ENCODE measurements at places on chromosomes 12 and 14.

GRCh38 chr12:100075598-100075997 is 67.1 kb downstream of the BLTP3B start:
- no peak for DNase-seq

DNA sequence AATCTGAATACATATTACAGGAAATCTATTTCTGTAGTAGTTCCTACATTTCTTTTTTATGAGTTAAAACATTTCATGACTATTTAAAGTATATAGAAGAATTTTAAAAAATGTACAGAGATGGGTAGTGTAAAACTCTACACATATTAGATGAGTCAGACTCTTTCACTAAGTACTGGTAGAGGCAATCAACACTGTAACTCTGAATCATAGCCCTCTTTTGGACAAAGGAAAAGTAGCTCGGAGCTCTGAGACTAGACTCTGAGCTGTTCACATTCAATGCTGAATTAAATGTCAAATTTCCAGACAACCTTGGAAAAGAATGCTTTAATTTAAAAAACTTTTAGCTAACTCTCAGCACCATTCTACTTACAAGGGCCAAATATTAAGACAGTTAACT is 3.4 kb downstream of the PTCSC3 start:
- DNase-seq = no peak

- no peak for DNase-seq
Observed at GRCh38 chr12:75638792-75639191, 127.4 kb upstream of the KRR1 start.

- no peak for DNase-seq
Observed at GRCh38 chr14:29905543-29905942, 22.1 kb downstream of the PRKD1 start.

GRCh38 chr12:45762185-45763110 is 32.9 kb downstream of the ARID2 start:
- DNase-seq = no peak

DNA sequence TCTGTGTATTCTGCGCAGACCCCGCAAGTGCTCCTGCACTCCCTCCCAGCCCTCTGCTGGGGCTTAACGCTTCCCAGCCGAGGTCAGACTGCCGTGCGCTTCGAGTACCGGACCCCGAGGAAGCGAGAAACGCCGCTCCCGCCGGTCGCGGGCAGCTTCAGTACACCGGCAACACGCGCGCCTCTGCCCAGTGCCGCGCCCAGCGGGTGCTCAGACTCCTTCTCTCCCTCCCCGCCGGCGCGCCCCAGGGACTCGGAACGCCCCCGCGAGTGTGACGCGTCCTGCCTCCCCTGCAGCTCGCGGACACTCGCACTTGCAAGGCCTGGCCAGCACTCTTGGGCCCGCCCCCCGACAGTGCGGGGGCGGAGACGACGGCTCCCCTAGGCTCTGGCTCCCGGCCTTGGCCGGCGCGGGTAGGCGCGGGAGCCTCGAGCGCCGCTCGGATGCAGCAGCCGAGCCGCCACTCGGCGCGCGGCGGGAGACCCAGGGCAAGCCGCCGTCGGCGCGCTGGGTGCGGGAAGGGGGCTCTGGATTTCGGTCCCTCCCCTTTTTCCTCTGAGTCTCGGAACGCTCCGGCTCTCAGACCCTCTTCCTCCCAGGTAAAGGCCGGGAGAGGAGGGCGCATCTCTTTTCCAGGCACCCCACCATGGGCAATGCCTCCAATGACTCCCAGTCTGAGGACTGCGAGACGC is at the start of gene PTGER2:
PTGER2 (plus strand) TSS at position 410 of the 692 bp plus-strand sequence; CDS start at position 647, 237 bp downstream.
- DNase-seq = peak; percentile 96

DNA sequence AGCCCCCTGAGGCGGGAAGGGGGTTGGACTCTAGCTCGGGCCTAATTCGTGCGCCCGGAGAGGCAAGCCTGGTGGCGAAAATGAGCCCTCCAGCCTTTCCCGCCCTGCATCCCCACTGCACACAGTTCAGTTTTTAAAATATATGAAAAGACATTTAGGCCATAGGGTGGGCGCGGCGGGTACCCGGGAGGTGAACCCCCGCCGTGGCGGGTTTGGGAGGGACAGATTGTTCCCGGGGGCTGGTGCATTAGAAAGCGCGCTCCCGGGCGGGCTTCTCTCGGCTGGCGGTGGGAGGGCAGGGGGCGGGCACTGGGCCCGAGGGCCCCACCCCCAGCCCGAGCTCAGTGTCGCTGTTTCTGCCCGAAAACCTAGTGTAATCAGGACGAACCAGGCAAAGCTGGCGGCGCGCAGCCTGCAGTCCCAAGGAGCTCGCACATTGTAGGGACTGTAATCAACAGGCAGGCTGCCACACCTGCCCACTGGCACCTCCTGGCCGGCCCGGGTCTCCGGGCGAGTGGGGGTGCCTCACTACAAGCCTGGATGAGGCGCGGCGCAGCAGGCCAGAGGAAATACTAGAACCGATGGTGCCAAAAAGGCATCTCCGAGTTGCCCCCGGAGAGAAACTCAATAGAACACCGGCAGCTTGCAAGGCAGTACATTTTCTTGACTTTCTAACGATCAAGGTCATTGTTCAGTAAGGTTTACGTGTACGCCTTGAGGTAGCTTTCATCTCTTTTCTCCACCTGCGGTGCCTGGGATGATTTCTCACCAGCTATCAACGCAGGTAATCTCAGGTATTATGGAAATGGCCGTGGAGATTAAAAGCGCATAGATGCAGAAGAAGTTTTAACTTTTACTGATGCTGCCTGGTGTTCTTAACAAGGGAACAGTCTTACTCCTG is 764 bp upstream of the SPTB start:
- peak; percentile 66 for DNase-seq

Data from Right ventricle myocardium inferior (tissue), 1 donor.